ENCODE measurements at places on chromosomes 12 and 14.

DNA sequence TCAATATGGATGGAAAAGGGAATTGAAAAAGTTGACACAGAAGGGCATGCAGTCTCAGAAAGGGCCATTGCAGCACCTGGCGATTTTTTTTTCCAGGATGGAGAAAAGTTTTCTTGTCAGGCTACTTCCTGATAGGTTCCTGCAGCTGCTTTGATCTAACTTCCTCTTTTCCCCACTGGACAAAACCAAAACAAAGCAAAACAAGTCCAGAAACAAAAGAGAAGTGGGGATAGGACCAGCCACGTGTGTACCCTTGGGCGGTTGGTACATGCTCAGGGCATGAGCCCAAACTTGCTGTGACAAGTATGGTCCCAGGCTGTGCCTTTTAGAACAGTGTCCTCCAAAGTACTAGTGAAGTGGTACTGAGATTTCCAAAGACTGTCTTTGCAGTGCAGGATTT lies 89.8 kb downstream of the CHST11 start:
- no peak for DNase-seq

- DNase-seq, result no peak
Observed at GRCh38 chr14:39459795-39460478, 27.7 kb upstream of the FBXO33 start.

- DNase-seq, result no peak
Observed at GRCh38 chr14:100117026-100117425, 42.4 kb downstream of the DEGS2 start.

DNA sequence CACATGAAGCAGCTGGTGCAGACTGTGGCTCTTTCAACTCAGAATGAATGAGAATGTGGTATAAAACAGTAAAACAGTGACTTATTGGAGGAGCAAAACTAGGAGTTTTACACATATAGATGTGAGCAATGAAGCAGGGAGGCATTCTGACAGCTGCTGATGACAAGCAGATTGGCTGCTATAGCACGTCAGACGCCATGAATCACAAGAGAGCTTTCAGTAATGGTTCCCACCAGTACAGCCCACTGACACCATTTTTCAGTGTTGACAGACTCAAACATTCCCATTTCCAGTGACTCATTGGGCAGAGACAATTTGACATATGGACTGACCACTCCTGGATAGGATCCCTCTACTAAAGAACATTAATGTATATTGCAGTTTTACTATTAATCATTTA lies 24.6 kb upstream of the FSCB start:
- DNase-seq, result no peak

GRCh38 chr12:44286336-44286735 lies 450.5 kb downstream of the TMEM117 start:
- no peak for DNase-seq

DNA sequence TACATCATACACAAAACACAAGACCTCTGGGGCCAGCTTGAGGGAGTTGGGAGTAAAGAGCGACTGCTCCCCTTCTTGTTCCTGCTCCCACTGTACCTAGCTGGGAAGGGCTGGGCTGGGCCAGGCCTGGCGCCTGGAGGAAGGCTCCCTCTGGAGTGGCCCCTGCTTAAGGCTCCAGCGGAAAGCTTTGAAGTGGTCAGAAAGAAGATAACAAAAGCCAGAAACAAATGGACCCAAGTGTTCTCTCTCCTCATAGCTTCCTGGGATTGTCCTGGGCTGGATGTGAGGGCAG lies 25.3 kb downstream of the PRPF40B start:
- DNase-seq, result no peak

DNA sequence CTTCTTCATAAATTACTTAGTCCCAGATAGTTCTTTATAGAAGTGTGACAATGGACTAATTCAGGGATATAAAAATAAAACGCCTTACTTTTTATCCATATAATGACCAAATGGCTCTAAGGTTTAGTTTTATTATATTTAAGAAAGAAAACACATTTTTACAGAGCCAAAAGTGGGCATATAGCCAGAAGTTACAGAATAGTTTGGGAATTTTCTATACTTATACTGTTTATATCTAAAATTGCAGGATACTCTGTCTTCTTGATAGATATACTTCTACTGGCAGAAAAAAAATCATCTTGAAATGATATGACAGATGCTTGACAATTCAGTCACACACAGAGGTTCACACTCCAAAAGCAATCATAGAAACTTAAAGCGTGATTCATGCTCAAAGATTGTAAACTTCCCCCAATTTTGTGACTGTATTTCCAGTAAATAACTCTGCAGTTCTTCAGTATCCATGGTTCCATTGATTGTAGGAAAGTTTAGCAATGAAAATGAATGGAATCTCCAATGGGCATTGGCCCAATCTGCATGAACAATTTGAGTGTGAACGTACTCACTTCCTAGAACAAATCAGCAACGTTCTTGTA lies 307.8 kb downstream of the NOVA1 start:
- no peak for DNase-seq

DNA sequence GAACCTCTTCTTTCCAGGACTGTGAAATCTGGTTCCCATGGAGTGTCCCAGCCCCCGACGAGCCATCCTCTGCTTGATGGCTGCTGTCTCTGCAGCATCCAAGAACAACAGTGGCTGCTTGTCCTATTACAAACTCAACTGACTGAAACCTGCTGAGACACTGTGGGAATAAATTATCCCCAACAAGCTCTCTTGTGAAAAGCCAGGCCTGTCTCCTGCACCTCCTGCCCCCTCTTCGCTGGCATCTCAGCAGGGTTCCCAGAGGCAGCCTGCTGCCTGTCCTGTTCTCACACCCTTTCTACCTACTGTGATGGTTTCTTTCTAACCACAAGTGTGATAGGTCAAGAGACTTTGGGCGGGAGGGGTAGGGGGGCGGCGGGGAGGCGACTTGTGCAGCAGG lies 180.2 kb downstream of the TSPAN9 start:
- no peak for DNase-seq

DNA sequence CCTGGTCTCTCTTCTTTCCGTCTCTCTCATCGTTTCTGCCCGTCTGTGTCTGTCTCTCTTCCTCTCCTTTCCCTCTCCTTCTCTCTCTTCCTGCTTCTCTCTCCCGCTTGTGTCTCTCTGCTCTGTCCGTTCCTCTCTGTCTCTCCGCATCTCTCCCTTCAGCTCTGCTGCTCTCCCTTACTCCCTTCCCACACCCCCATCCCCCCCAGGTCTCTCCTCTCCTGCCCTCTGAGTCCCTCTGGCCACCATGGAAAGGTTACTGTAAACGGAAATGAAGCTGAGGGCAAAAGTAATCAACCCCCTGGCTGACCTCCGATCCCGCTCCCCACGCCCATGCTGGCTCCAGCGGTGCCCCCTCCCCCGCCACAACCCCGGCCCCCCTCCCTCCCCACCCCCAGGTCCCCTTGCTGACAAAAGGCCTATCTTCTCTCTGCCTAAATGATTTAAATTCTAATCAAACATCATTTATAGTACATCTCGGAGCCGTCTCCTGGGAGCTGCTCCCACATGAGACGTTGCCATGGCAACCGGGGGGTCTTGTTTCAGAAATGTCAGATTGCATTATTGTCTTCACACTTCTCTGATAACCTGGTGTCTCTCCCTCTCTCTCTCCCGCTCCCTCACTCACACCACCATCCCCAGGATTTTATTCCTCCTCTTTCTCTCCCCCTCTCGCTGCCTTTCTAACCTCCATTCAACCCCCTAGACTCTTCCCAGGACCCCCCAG lies 203.8 kb downstream of the RBM19 start:
- DNase-seq, result no peak

- DNase-seq, result no peak
Observed at GRCh38 chr14:52808101-52808500, 16.7 kb upstream of the GNPNAT1 start.

GRCh38 chr14:69586404-69586803 lies 11.7 kb upstream of the CCDC177 start:
- no peak for DNase-seq

- no peak for DNase-seq
Observed at GRCh38 chr14:70333289-70333688, 26.2 kb downstream of the COX16 start.

DNA sequence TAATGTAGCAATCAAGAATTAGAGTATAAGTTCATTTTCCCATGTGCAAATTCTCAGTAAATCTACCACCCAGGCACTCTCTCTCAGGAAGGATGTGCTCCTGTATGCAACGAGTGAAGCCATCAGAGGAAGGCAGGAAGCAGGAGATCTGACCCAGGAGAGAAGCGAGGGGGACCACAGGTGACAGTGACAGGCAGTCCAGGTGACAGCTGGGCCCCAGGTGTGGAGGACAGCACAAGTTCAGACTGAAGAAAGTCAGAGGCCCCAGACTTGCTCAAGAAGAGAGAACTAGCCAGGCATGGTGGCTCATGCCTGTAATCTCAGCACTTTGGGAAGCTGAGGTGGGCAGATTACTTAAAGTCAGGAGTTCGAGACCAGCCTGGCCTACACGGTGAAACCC lies 13.8 kb downstream of the CLMN start:
- no peak for DNase-seq

GRCh38 chr12:127785986-127786590 lies 480.9 kb upstream of the TMEM132C start:
- no peak for DNase-seq

DNA sequence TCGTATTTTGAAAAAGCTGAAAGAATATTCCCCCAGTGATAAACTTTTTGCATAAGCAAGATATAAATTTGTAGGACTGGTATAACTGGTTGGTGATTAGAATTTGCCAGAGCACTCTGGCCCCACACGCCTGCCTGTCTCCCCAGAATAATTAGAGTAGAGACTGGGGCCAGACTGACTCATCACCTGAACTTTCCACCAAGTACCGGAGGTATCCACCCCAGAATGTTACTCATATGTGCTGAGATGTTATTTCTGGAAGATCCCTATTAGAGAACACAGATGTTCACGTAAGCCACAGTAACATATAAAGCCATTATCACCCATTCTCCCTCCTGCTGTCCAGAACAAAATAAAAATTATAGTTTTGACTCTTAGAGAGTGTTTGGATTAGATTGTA lies 49.5 kb upstream of the PIWIL1 start:
- no peak for DNase-seq

DNA sequence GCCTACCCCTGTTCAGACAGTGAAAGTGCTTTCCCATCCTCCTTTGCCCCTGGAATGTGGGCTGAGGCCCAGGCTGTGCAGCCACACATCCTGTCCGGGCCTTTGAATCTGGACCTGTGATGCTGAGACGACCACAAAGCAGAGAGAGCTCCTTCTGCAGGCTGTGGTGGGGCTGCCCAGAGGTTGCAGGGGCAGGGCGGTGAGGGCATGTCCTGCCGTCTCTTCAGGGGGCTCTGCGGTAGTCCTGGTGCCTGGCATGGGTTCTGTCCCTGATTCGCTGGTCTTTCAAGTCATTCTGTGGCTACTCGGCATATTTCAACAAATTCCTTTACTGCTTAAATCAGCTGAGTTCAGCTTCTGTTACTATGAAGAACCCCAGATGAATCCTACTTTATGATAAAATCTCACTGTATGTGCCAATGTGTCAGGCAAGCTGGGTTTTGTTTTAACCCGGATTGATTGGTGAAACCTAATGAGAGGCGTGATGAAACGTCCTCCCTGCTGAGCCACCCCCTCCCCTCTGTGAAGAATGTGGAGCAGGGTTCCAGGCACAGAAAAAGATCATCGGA lies 63.4 kb upstream of the DICER1 start:
- DNase-seq, result no peak

- no peak for DNase-seq
Observed at GRCh38 chr14:63964113-63964512, 111.3 kb downstream of the SYNE2 start.

GRCh38 chr14:76235628-76236027 lies 83.9 kb downstream of the GPATCH2L start:
- DNase-seq, result no peak

GRCh38 chr14:77861201-77861600 lies 61.3 kb downstream of the ADCK1 start:
- no peak for DNase-seq
